Suprapubic skin (tissue), 4 donors: ENCODE measurements at places on chromosomes 12 and 14. TPM values are rescaled to one million over a fixed set of nuclear protein-coding genes. Genes with fewer than 3 reads are reported as not detected.

TBX5 gene
- total RNA-seq, result 3.5 TPM

SOX5 gene
- 26.8 TPM for total RNA-seq

DNA sequence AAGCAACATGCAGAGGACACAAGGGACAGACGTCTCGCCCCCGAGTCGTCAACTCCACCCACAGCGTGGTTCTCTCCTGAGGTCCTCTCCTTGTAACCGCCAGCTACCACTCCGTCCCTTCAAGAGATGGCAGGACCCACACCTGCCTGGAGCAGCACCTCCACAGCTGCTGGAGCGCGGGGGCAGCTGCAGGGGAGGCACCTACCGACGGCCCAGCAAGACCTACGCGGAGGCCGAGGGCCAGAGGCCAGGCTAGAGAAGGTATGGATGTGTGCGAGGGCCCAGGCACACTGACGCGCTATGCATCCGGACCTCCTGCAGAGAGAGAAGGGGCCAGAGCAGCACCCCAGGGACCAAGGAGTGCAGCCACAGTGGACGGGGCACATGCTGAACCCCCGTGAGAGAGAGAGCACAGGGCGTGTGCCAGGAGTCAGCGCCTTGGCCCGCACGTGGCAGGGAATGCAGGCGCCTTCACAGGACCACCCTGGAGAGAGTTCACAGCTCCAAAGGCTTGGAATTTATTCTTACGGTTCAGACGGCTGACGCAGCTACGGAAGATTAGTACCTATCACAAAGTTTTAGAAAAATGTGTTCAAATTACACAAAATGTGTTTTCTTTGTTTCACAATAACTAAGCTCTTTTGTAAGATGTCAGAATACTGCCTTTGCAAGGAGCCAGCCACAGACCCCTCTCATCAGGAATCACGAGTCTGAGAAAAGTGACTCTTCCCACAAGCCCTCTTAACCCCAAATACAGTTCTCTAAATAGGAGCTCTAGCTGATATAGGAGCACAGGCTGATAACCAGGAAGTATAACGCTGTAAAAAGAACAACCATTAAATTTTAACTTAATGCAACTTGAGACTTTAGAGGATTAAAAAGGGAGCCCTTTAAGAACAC lies 36.8 kb downstream of the CDC42BPB start:
- DNase-seq, result no peak

GRCh38 chr12:6207259-6207925 lies 7.2 kb downstream of the CD9 start:
- DNase-seq, result no peak

RFLNA gene
- not detected for total RNA-seq

- DNase-seq, result no peak
Measured at GRCh38 chr12:26402648-26403047, 207.3 kb downstream of the SSPN start.

GRCh38 chr12:31715283-31715825 lies 13.5 kb downstream of the AMN1 start:
- no peak for DNase-seq

DNA sequence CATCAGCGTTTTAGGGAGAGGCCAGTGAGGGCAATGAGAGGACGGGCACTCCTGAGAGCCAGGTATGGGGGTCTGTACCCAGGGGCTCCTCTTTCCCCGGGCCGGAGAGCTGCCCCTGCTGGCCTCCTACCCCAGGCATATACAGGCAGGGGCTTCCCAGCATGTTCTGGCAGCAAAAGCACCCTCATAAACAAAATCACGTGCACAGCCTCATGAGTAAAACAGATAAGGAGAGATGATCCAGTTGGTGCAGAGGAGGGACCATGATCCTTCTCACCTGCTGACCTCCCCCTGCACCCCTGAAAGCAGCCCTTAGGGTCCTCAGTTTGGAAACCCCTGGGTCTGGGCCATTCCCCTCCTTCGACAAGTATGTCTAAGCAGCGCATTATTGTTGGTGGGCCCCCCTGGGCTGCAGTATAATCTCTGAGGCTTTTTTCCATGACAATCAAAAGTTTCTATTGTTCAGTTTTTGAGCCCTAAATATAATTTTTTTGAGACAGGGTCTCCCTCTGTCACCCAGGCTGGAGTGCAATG lies 5.0 kb upstream of the KRT4 start:
- DNase-seq, result no peak

DNA sequence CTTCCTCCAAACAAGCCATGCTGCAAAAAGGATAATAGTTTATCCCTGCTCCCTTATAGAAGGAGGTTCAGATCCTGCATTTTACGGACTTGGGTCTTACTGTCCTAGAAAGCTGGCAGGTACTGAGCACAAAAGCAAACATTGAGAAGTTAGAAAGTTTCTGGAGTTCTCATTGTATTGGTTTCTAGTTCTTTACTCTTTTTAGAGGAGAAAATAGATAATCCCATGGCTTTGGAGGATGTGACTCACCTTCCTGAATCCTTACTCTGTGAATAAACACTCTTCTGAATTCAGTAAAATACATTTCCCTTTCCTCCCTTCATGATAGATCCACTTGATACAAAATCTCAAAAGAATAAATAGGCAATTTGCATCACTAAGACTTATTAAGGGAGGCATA lies 188.9 kb downstream of the NPAS3 start:
- DNase-seq, result no peak

DNA sequence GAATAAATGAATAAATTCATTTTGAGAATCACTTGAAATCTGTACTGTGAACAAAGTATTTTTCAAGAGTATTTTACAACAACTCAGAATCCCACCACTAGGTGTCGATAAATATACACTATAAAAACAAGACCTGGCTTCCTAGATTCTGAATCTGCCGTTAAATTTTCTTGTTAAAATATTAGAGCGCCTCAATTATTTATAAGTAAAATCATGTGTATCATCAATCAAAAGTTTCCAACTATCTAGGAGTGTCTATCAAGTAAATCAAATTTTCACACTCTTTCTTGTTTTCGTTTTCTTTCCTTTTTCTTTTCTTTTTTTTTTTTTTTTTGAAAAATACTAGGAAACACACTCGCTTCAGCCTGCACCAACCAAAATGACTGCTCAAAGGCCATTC lies 179.2 kb upstream of the DCN start:
- no peak for DNase-seq

LBHD2 gene
- not detected for total RNA-seq

GRCh38 chr12:47964106-47964728 lies 821 bp downstream of the TMEM106C start:
- DNase-seq, result no peak

DNA sequence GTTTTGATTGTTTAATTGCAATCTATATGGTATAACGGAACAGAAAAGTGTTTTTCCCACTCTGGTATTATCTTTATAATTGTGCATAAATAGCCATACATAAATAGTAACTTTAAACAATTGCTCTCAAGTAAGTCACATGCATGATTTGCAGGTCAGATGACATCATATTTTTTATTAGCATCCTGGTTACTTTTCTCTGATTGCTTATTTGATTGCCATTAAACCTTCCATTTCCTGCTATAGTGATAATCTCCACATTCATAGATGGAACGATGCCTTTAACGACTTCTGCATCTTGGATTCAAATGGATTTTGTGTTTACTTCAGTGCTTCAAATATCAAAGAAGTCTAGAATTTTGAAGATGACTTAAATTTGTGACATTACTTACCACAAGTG lies 3.5 kb upstream of the KLRK1 start:
- DNase-seq, result no peak

DNA sequence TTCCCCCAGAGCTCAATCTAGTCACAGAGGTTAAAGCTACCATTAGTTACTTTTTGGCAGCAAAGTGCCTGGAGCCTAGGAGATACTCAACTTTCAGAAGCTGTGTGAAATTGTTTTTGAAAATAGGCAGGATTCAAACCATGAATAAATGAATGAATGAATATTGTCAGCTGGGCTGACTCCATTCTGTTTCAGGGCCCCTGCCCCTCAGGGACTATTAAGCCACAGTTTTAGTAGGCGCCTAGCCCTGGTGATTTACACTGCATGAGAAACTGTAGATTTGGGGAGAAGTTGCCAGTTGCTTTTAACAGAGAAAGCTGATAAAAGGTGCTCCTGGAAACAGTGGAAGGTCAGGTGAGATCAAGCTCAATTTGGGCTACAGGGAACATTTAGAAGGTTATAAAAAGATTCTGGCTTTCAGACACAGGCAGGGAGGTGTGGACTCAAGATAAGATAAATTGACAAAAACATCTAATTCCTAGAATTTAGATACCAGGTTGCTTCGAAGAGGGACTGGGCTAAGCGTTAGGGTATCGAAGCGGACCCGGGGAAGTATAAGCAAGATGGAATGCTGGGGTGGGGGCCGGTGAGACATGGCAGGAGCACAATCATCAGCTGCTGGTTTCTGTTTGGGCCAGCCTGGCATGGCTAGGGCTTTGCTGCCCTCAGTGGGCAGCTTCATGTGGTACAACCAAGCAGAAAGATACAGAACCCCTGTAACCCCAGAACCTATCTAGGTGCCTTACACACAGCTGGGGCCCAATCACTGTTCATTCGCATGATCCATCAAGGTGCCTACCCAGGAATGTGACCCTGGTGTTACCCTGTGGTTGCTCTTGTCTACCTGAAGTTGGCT lies 14.9 kb upstream of the CELA1 start:
- no peak for DNase-seq

DNA sequence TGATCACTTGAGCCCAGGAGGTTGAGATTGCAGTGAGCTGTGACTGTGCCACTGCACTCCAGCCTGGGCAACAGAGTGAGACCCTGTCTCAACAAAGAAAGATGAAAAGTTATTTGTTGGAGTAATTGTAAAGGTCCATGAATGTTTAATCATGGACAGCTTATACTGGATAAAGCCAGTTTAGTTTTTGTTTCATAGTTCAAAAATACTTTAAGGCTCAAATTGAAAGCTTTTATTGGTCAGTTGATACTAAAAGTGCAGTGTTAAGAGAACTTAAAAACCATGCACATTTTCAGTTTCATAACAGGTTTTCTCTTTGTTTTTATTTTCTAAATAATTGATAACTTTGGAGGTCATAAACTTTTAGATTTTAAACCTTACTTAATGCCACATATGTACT lies 108.4 kb downstream of the MON2 start:
- DNase-seq, result no peak

GLS2 gene
- total RNA-seq, result 7.9 TPM

DNA sequence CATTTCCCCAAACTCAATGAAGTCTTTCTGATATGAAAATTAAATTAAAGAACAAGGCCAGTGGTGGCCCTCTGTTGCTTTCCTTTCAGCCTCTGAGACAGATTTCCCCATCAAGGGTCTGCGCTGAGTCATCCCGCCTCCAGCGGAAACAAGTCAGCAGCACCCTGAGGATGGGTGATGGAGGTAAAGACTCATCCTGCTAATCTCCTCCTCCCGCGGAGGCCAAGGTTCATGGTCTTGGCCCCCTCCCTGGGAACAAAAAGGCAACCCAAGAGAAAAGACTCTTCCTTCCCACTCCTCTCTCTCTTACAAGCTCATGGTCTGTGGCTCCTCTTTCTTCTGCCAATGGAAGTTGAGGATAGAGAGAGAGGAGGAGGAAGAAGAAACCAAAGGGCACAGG lies 9.0 kb upstream of the NUMB start:
- DNase-seq, result no peak

- DNase-seq, result no peak
Measured at GRCh38 chr12:123807670-123808069, 45.6 kb downstream of the DNAH10 start.

CLBA1 gene
- 7.3 TPM for total RNA-seq

- DNase-seq, result no peak
Measured at GRCh38 chr12:75842090-75842489, 189.5 kb downstream of the PHLDA1 start.

PRPH gene
- total RNA-seq, result 1.1 TPM

DNA sequence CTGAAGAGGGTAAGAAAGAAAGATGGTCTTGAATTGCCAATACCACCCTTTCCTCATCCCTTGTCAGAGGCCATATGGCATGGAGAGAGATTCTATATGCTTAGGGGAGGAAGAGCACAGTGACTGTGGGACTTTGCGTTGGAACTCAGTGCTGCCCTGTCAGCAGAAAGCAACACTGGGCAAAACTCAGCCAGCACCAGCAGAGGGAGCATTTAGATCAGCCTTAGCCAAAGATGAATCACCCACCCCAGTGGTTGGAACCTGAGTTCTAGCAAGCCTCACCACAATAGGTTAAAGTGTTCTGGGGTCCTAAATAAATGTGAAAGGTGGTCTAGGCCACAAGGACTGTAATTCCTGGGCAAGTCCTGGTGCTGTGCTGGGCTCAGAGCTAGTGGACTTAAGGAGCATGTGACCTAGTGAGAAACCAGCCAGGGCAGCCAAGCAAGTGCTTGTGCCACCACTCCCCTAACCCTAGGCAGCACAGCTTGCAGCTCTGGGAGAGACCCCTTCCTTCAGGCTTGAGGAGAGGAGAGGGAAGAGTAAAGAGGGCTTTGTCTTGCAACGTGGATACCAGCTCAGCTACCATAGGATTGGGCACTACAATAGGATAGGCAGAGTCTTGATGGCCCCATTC lies 11.4 kb upstream of the BCAT1 start:
- no peak for DNase-seq

IKZF4 gene
- total RNA-seq, result 3.8 TPM

- no peak for DNase-seq
Measured at GRCh38 chr14:76998910-76999309, 29.6 kb downstream of the IRF2BPL start.

PLCZ1 gene
- total RNA-seq, result not detected

DNA sequence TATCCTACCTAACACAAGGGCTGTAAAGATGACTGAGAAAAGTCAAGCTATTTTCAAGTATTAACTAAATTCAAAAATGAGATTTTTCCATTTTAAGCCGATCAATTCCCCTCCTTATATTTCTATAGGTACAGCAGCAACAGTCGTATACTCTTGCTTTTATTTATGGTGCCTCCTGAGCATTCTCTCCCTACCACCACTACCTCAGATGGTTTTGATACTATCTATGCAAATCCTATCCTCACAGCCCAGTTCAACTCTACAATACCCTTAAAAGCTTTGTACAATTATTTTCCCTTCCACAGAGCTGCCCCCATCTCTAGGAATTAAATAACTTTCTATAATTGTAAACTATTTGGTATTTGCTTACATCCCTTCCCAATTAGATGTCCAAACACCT lies 52.1 kb downstream of the GALC start:
- no peak for DNase-seq

- DNase-seq, result no peak
Measured at GRCh38 chr12:51389302-51389999, 1.8 kb downstream of the GALNT6 start.

GRCh38 chr12:70449753-70450341 lies 83.8 kb downstream of the KCNMB4 start:
- DNase-seq, result no peak

DNA sequence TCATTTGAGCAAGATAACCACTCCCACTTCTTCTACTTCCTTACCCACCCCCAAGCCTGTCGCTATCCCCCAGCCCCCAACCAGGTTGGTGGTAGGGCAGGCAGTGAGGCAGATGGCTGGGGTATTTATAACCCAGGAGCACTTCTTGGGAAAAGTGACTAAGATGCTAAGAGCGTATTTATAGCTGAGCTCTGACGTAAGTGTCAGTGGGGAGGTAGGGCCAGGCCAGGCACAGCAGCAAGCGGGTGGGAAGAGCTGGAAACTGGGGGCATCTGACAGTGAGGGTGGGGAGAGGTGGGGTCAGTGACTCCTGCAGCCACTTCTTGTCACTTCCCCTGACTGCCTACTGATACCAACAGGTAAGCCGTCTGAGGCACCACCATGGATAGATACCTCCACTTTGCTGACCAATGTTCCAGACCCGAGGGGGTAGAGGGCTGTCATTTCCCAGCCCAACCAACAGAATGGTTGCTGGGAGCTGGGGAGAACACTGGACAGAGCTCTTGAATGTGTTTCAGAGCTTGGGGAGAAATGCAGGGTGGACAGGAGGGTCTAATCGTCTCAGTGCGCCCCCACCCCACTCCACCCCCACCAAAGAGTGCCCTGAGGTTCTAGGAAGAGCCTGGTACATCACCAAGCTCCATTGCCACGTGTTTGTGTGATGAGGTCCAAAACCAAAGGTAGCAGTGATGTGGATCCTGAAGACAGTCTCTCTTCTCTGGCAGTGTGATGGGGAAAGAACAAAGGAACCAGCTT lies 2.7 kb upstream of the INHBE start:
- no peak for DNase-seq
